ENCODE measurements at places on chromosomes 5 and 9. TPM values are rescaled to one million over a fixed set of nuclear protein-coding genes. Genes with fewer than 3 reads are reported as not detected.

The NFIB gene
- 104 TPM for total RNA-seq

The SLC34A1 gene
- not detected for total RNA-seq

The TLX3 gene
- not detected for total RNA-seq

The SPATA31C1 gene
- not detected for total RNA-seq

The C5orf58 gene
- total RNA-seq = not detected

The FAXDC2 gene
- total RNA-seq = 2.4 TPM

The RAB3C gene
- 46.5 TPM for total RNA-seq

The SLC36A2 gene
- not detected for total RNA-seq

The MSH3 gene
- total RNA-seq = 32.6 TPM

The PKD2L2 gene
- total RNA-seq = not detected

The ENHO gene
- 53.4 TPM for total RNA-seq

The PDLIM4 gene
- 2.0 TPM for total RNA-seq

The SPOCK1 gene
- total RNA-seq = 37.9 TPM

The MRPL36 gene
- total RNA-seq = 20.0 TPM

The CSF2 gene
- not detected for total RNA-seq

The IL4 gene
- not detected for total RNA-seq

The EQTN gene
- 1.6 TPM for total RNA-seq

The CDO1 gene
- total RNA-seq = 53.8 TPM

The SHOC1 gene
- not detected for total RNA-seq

The MCTP1 gene
- total RNA-seq = 48.5 TPM

The WNK2 gene
- 12.6 TPM for total RNA-seq

The LCN6 gene
- total RNA-seq = not detected

The TAF11L10 gene
- not detected for total RNA-seq

The PFN3 gene
- total RNA-seq = 0.82 TPM

The FOXD4 gene
- total RNA-seq = 1.2 TPM

The FOXI1 gene
- total RNA-seq = not detected

The NOL6 gene
- total RNA-seq = 13.9 TPM

The CBY3 gene
- not detected for total RNA-seq

The LCN9 gene
- not detected for total RNA-seq

The MORN5 gene
- 0.82 TPM for total RNA-seq

The TMEM174 gene
- total RNA-seq = not detected

The FREM1 gene
- 3.3 TPM for total RNA-seq

The PPP3R2 gene
- total RNA-seq = 0.41 TPM

The DMAC1 gene
- total RNA-seq = 32.2 TPM

The PCA3 gene
- 0.82 TPM for total RNA-seq

The SLC2A8 gene
- total RNA-seq = 9.0 TPM

The GPR150 gene
- total RNA-seq = not detected

The PCDHGA8 gene
- total RNA-seq = 5.7 TPM

The LCN2 gene
- total RNA-seq = not detected

The LCN10 gene
- not detected for total RNA-seq

The ANKRD34B gene
- 0.41 TPM for total RNA-seq

The BRINP1 gene
- 48.5 TPM for total RNA-seq

The STPG3 gene
- not detected for total RNA-seq

The GABBR2 gene
- 39.9 TPM for total RNA-seq

The RNF183 gene
- not detected for total RNA-seq

The FST gene
- 1.2 TPM for total RNA-seq

The TTF1 gene
- total RNA-seq = 17.1 TPM

The ANKRD31 gene
- total RNA-seq = 0.82 TPM

The ABCA1 gene
- 28.5 TPM for total RNA-seq

The ZNF354B gene
- total RNA-seq = 29.8 TPM

The CER1 gene
- not detected for total RNA-seq

The PCDHA9 gene
- total RNA-seq = 9.8 TPM

The ACTBL2 gene
- not detected for total RNA-seq

The ENTPD2 gene
- 0.82 TPM for total RNA-seq
